ENCODE measurements at places on chromosomes 6 and 20.

DNA sequence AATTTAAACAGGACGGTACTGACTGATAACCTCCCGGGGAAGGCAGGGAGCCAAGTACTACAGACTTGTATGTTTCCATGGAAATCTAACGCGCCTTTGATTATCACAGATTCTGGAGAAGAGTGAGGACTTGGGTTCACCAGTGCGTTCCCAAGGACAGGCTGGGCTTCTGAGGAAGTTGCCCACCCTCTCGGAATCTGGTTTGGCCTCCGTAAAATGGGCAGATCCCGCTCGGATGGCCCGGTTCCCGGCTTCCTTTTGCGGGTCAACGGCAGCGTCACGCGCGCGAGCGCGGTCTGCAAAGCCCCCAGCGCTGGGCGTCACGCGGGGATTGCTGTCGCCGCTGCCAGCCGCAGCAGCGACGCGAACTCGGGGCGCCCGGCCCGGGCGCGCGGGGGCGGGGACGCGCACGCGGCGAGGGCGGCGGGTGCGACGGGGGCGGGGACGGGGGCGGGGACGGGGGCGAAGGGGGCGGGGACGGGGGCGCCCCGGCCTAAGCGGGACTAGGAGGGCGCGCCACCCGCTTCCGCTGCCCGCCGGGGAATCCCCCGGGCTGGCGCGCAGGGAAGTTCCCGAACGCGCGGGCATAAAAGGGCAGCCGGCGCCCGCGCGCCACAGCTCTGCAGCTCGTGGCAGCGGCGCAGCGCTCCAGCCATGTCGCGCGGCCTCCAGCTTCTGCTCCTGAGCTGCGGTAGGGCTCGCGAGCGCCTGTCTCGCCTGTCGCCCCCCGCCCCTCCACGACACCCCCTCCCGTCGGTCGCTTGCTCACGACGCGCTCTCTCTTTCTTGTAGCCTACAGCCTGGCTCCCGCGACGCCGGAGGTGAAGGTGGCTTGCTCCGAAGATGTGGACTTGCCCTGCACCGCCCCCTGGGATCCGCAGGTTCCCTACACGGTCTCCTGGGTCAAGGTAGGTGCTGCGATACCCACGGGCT is at the start of gene CD83:
Gene CD83, plus strand, starts transcription at position 615 of the 933 bp plus-strand sequence. Its CDS starts 40 bp downstream, at position 655.
- DNase-seq = peak; percentile 96

DNA sequence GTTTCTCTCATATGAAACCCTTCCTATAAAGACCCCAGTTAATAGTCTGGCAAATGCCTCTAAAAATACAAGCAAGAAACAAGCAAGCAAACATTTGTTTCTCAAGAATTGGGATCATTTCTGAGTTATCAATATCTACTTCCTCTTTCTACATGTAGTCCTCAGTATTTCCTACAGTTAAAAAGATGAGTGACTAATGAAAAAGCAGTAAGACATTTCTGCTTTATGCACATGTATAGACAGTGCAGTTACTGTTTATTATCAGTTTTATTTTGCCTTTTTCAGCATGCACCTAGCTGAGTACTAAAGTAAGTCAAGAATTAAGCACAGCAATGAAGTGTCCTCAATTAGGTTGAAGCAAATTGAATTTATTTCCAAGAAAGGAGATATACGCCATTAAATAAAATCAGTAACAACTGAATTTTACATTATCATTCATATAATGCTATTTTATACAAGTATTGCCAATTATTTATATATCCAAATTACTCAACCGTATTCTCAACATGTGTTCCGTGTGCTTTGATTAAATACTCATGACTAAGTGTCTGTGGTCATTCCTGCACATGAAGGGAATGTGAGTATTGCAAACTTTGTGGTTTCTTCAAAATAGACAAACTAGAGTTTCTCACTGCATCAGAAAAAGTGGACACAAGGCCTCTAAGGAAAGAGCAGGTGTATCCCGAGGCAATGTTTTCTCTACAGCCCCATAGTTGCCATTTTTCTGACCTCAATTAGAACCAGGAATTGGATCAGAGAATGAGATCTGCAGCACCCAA is 159.3 kb upstream of the MARCKS start:
- no peak for DNase-seq

DNA sequence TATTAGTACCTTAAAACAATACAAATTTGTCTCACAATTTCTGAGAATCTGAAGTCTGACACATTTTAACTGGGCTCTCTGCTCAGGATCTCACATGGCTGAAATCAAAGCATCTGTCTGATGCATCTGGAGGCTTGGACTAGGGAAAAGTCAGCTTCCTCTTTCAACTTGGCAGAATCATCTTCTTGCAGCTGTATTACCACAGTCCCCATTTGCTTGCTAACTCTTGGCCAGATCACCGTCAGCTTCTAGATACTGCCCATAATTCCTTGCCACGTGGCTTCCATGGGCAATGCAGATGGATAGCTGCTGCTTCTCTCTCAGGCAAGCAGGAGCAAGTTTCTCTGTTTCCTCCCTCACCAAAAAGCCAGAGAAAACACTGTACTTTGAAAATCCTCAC is 1106.4 kb upstream of the CITED2 start:
- no peak for DNase-seq

GRCh38 chr20:22342410-22342809 is 242.0 kb downstream of the FOXA2 start:
- no peak for DNase-seq

- no peak for DNase-seq
Measured at GRCh38 chr20:58219342-58219700, 9.1 kb downstream of the ANKRD60 start.

DNA sequence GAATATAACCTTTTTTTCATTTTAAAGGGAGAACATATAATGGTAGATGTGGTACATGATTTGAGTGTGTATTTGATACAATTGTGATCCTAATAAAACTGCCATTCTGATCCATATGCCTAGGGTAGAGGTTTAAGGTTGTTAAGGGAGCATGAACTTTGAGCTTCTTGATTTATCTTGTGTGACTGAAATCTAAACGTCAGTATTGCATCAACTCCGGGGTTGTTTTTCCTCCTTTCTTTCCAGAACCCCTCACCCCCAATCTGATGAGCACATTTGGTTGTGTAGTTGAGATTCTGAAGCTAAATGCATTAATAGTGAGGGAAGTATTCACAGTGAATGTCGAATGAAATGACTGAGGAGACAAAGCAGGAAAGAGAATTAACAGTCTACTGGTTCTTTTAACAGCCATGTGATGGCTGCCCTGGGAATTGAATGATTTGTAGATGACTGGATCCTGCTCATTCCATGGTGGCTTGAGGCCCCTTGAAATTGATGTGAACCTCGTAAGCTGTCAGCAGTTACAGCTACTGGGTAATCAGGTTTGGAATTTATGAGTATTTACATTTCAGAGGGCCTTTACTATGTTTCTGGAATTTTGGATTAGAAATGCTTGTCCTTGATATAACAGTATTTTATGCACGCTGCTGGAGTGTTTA is 44.8 kb downstream of the FARS2 start:
- DNase-seq = no peak

GRCh38 chr20:50546729-50547314 is 36.6 kb downstream of the PTPN1 start:
- no peak for DNase-seq

DNA sequence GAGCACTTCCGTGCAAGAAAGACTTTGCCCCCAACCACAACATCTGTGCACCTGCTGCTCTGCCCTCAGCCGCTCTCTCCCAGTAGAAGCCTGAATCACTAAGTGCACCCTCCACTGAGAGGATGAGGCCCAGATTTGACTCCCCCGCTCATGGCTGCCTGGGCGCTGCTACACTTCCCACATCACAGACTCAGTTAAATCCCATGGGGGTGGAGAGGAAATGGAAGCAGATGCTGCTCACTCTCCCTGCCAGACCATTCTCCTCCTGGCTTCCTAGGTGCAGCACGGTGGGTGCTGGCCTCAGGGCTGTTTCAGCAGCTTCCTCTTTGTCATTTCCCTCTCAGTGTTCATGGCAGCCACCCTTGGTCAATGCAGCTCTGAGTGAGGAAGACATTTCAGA is 4.8 kb downstream of the CST5 start:
- DNase-seq = peak; percentile 30

- DNase-seq = no peak
Measured at GRCh38 chr6:4531406-4531805, 244.8 kb upstream of the CDYL start.

DNA sequence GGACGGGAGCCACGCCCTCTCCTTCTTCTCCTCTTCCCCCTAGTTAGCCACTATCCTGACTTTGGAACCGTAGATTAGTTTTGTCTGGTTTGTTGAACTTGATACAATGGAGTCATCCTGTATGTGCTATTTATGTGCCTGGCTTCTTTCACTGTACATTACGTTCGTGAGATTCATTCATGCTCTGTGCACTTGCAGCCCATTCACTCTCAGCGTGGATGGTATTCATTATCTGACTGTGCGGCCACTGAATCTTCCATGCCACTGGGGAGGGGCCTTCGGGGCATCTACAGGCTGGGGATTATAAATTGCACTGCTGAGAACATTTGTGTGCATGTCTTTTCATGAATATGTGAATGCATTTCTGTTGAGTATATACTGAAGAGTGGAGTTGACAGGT is 262.5 kb downstream of the CDH26 start:
- DNase-seq = no peak

DNA sequence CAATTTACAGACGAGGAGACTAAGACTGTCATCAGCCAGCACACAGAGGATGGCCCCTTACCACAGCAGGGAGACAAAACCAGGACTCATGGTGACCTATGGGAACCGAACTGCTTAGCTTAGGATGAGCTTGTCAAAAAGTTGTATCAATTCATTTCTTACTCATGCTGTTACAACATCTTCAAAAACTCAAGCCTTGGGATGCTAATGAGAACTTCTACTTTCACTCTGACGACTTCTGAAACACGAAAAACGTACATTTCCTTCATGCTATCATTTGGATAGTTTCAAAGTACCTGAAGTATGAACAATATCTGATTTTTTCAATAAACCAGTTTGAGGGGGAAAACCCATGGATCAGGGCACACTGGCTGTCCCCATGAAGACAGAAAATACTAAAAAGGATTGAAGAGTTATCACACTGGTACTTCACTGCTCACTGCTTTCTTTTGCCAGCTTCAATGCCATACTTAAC is 31.9 kb downstream of the HIVEP2 start:
- no peak for DNase-seq

DNA sequence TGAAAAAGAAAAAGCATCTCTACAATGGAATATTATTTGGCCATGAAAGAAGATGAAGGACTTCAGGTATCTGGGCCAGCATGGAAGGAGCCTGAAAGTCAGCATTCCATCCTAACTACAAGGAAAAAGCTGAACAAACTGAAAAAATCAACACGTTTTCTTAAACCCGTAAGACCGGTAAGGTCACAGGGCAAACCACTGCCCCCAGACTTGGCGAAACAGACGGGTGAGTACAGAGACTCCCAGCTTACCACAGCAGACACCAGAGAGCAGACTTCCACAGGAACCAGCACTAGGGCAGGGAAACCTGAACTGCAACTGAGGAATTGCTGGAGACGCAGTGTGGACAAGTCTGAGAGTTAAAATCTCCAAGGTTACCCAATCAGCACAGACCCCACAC is 31.4 kb downstream of the BEND3 start:
- no peak for DNase-seq

GRCh38 chr6:82030761-82031503 is 216.6 kb downstream of the IBTK start:
- DNase-seq = no peak

GRCh38 chr6:170076466-170077165 is 214.3 kb downstream of the DLL1 start:
- DNase-seq = no peak

- DNase-seq = peak; percentile 73
Measured at GRCh38 chr20:58389324-58389967, 417 bp downstream of the VAPB start.

GRCh38 chr6:133837801-133838349 is 51.0 kb upstream of the TCF21 start:
- peak; percentile 79 for DNase-seq

DNA sequence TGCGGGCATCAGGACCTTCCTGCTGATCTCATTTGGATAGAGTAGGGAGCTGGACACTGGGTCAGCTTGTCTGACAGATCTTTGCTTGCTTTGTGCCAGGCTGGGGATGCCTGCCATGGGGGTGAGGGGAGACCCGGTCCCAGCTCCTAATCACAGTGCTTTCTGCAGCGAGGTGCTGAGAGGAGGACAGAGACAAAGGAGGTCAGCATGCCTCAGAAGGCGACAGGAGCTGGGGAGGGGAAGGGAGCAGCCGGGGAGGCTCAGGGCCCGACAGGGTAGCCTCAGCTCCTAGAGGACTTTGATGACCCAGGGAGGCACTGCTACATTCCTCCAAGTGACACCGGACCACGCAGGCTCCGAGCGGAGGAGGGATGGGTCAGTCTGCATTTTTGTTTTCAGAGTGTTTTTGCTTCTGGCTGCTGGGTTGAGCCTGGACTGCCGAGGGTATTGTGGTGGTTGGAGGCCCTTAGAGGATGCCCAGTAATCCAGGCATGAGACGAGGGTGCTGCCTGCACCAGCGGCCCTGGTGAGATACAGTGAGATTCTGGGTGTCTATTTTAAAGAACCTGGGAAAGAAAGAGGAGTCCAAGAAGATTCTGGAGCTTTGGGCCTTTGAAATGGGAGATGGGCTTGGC is 7.8 kb downstream of the RBM38 start:
- DNase-seq = no peak

DNA sequence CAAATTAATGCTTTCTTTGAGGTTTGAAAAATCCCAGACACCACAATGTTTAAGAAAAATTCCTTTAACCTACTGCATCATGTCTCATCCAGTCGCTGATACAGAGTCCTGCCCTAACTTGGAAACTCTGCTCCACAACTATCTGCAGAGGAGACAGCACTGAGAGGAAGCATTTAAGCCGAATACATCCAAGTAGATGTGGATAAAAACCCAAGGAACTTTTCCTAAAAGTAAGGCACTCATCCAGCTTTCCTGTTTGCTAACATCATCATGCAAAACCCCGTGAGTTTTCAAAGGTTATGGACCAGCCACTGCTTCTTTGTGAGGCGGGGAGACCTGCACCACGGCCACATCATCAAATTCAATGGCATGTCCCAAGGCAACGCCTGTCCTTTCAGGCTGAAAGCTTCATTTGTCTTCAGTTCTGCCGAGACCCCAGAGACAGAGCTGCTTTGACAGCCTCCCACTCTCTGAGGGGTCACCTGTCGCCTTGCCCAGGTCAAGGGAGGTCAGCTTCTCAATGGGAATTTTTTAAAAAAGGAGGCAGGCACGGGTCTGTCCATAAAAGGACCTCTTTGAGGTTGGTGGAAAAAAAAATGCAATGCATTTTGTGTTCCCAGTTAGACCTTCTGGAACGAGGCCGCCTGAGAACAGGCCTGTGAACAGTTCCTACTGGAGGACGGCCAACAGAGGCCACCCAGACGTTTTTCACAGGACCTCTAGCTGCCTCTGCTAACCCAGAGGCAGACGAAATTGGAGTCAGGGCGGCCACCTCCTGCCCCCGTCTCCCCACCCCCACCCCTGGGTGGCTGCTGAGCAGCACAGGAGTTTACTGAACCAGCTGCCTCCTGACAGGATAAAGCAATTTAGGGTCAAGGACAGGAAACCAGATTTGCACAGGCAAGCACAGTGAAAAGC is 142.5 kb upstream of the HDDC2 start:
- no peak for DNase-seq

DNA sequence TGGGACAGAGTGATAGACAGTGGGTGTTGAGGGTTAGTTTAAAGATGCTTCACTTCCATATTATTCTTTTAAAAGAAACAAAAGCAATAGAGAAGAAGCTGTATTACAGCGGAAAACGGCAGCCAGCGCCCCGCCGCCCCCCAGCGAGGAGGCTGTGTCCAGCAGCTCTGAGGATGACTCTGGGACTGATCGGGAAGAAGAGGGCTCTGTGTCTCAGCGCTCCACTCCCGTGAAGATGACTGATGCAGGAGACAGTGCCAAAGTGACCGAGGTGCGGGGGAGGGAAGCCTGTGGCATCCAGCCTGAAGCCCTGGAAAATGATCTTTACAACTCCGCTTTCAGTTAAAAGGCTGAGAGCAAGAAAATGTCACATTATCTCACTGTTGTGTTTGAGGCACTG is 100.2 kb downstream of the FIG4 start:
- no peak for DNase-seq

Data from D341Med (cell line).